BJ (cell line): ENCODE measurements at places on chromosomes 4 and X. TPM values are rescaled to one million over a fixed set of nuclear protein-coding genes. Genes with fewer than 3 reads are reported as not detected.

The SLITRK2 gene
- polyA plus RNA-seq, result not detected in 2 replicates

The MAMLD1 gene
- polyA plus RNA-seq, result 2.9 and 3.9 TPM in 2 replicates

- DNase-seq, result no peak
Observed at GRCh38 chr4:37000281-37000680, 244.3 kb upstream of the NWD2 start.

GRCh38 chr4:84582988-84583875, at the start of gene CDS1:
Gene CDS1, plus strand, starts transcription at chr4:84583127. Its CDS starts 275 bp downstream, at chr4:84583402.
- no peak for DNase-seq

GRCh38 chr4:130008461-130008860, 912.5 kb downstream of the C4orf33 start:
- no peak for DNase-seq

- no peak for DNase-seq
Observed at GRCh38 chrX:86133761-86134160, 14.5 kb upstream of the DACH2 start.

- no peak for DNase-seq
Observed at GRCh38 chr4:93835929-93836328, 7.4 kb downstream of the ATOH1 start.

- no peak for DNase-seq
Observed at GRCh38 chr4:8133897-8134563, 24.6 kb downstream of the ABLIM2 start.

The CENPVL3 gene
- polyA plus RNA-seq, result not detected in 2 replicates

GRCh38 chrX:9462456-9462855, 2.4 kb upstream of the TBL1X start:
- DNase-seq, result no peak

- DNase-seq, result no peak
Observed at GRCh38 chrX:39157796-39158195, 356.5 kb downstream of the MID1IP1 start.

- no peak for DNase-seq
Observed at GRCh38 chrX:63754136-63754859, 30.7 kb downstream of the ARHGEF9 start.

DNA sequence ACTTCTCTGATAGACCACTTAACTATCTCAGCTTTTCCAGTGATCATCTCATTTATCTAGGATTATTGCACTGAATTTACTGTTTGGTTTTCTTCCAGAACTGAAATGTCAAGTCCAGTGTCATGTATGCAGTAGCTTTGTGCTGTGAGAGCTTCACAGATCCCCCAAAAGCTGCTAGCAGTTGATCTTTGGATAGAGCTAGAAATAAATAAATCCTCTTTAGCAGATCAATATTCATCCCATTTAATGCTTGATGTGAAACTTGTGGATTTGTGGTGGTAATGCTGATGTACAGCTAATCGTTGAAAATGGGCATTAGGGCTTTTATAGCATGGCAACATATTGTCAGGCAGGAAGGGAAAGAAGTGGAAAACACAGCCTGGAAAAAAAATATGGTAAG, 509.6 kb upstream of the FAM241A start:
- no peak for DNase-seq

DNA sequence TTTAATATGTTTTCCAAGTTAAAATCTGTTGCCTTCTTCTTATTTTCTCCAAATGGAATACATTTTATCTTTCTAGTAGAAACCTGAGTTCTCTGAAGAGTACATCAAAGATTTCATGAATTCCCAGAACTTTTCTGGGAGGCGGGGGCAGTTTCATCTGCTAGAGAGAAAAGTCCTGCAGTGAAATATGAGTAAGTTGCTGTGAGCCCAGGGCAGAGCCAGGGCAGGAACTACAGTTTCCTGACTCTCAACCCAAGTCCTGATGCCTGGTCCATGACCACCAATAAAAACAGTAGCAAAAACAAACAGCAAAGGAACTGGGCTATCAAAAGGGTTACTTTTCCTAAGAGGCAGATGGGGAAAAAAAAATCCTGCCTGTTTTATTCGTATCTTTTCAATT, 239.4 kb upstream of the CTSO start:
- no peak for DNase-seq

DNA sequence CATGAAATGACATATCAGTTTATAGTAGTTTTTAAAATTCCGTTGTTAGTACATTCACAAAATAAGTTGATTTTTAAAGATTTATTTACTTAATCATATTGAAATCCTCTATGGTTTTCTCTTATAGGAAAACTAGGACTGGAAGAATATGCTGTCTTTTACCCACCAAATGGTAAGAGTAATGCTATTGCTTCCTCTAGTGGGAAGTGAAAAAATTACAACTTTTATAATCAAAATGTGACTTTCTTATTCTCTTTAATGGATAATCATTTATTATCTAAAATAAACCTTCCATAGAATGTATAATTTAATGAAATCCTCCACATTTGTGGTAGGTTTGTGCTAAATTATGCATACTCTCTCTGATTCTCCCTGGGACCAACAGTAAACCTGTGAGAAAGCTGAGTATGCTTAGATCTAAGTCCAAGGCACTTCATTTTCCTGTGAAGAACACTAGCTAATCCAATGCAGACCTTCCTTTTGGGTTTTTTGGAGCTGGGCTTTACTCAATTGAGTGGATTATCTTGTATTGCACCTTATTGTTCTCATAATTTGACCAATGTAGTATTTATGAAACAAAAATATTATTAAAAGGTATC, 136.2 kb downstream of the TBC1D19 start:
- no peak for DNase-seq

- no peak for DNase-seq
Observed at GRCh38 chrX:129932821-129933321, 26.9 kb downstream of the UTP14A start.

GRCh38 chrX:11321986-11322385, 28.8 kb downstream of the AMELX start:
- DNase-seq, result no peak

- no peak for DNase-seq
Observed at GRCh38 chr4:4284827-4285618, 4.9 kb downstream of the LYAR start.

DNA sequence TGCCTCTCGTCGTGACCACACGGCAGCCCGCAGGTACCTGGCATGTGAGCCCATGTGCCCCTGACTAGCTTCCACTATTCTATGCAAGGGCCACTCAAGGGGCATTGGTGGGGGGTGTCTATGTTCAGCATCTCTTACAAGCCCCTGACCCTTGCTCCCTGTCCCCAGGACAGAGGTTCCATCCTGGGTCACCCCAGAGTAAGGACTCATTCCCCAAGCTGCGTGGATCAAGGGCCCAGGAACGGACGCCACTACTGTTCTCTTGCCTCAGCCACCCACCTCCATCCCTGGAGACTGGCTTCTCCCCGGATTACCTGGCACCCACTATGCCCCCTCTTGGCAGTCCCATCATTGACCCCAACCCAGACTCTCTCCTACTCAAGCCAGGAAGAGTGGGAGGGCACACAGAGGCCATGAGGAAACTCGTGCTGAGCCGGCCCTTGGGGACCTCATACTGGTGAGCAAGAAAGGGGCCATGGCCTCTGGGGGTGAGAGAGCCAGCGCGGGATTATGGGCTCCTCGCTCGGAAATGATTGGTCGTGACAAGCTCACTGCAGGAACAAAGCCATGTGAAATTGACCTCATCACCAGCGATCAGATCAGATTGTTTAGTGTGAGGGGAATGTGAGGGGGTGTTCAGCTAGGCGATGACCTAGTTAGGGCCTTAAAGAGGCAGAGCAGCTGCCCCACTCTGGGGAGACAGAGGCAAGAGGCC, 50.1 kb upstream of the PJA1 start:
- DNase-seq, result no peak

DNA sequence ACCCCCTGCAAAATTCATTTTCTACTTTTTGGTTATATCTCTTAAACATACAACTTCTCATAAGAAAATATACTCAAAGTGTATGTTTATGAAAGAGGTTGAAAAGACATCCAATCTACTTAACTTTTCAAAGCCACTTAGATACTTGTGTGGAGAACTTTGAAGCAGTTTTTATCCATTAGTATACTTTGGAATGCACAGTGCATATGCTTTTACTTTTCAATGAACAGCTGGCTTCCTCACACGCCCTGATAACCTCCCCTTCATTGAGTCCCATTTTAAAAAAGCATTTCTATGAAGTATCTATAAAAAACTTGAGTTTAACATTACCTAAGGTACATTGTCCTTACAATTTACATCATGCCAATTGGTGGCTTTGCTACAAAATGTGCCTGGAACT, 73.8 kb downstream of the VEGFC start:
- DNase-seq, result no peak

DNA sequence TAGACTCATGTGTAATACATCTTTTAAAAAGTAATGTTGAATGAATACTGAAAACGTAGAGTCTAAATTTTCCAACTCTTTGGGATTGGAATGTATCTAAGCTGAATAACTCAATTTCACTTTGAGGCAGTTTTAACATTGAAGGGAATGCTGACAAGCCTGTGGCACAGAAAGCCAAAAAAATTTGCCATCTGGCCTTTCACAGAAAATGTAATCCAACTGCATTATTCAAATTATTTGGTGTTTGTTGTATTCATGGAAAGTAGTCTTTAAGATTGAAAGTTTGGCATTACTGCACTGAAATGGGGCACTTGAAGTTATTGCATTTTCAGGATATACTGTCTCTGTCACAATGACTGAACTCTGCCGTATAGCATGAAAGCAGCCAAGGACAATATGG, 186.9 kb downstream of the FRMPD4 start:
- DNase-seq, result no peak

GRCh38 chr4:68466185-68466584, 18.9 kb downstream of the TMPRSS11E start:
- peak; percentile 72 for DNase-seq

The BMX gene
- polyA plus RNA-seq, result not detected in 2 replicates

The HMGB2 gene
- 32.7 and 68.5 TPM in 2 replicates for polyA plus RNA-seq

The HOPX gene
- not detected in 2 replicates for polyA plus RNA-seq

DNA sequence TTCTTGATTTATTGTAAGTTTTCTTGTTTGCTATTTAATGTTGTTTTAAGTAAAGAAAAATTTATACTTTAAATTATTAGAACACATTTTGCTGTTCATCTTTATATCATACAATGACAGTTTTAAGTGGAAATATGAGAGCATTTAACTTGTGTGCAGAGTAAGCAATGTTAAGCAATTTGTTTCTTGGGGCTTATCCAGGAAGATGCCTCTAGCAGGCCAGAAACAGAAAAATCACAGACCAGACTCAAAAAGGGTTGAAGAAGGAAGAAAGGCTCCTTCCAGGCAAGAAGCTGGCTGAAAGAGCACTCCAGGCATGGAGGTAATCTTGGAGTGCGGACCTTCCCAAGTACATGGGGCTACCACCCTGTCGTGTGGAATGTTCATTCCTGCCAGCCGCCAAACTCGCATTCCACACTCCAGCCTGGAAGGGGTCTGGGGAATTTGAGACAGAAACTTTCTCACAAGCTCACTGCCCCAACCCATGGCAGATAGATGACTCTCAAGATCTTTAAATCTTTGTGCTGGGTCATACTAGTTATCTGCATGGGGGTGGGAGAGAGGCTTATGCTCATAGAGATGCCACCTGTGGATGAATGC, 1521.3 kb upstream of the AGA start:
- no peak for DNase-seq

GRCh38 chr4:54794579-54794978, 136.8 kb downstream of the KIT start:
- no peak for DNase-seq

- no peak for DNase-seq
Observed at GRCh38 chr4:113179996-113180395, 130.5 kb downstream of the ANK2 start.

The ZDHHC15 gene
- polyA plus RNA-seq, result not detected in 2 replicates

The CCSER1 gene
- polyA plus RNA-seq, result not detected in 2 replicates

The SLC9B1 gene
- 0.07 and 0.25 TPM in 2 replicates for polyA plus RNA-seq

- DNase-seq, result no peak
Observed at GRCh38 chr4:48361012-48361400, 19.7 kb downstream of the SLAIN2 start.

The CENPC gene
- polyA plus RNA-seq, result 3.6 and 6.4 TPM in 2 replicates

GRCh38 chr4:138327338-138327737, 85.2 kb upstream of the SLC7A11 start:
- no peak for DNase-seq

GRCh38 chr4:4858527-4859324, 739 bp upstream of the MSX1 start:
- no peak for DNase-seq

DNA sequence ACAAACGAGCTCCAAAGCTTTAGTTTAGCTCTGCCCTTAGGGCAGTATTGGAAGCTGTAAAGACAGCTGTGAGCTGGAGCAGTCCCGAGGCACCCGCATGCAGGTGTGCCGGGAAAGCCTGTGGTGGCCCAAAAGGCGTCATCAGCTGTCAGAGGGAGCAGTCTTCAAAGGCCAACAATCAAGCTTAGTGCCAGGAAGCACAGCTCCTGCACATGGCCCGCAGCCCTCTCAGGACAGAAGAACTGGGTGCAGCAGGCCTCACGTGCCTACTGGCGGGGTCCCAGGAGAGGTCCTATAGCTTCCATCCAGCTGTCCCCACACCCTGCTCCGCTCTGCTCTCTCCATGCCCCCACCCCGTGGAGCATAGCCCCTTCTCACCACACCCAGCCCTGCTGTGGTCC, 92.2 kb upstream of the TRIM2 start:
- DNase-seq, result no peak

- DNase-seq, result no peak
Observed at GRCh38 chr4:187276736-187277408, 553.2 kb upstream of the FAT1 start.

The POU3F4 gene
- not detected in 2 replicates for polyA plus RNA-seq

- DNase-seq, result no peak
Observed at GRCh38 chr4:100240008-100240407, 49.7 kb upstream of the DDIT4L start.

GRCh38 chr4:3404546-3404945, 37.2 kb upstream of the HGFAC start:
- no peak for DNase-seq

GRCh38 chr4:82809619-82810018, 11.0 kb upstream of the SCD5 start:
- no peak for DNase-seq

DNA sequence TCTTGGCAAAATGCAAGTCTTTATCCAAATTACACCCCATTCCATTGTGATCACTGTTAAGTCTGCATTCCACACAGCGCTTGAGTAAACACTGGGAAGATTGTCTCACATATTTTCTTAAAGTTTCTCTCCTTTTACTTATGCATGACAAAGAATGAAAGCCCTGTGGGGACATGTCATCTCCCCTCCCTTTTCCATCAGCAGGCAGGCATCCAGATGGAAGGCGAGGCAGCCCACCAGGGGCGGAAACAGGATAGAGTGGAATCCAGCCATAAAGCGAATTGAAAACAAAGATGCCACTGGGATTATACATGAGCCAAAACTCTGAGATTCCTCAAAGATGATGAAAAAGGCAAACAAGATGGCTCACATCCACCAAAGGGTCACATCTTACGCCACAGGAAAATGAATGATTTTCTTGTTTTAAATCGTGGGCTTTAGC, 78.2 kb downstream of the AFAP1 start:
- DNase-seq, result peak; percentile 96

DNA sequence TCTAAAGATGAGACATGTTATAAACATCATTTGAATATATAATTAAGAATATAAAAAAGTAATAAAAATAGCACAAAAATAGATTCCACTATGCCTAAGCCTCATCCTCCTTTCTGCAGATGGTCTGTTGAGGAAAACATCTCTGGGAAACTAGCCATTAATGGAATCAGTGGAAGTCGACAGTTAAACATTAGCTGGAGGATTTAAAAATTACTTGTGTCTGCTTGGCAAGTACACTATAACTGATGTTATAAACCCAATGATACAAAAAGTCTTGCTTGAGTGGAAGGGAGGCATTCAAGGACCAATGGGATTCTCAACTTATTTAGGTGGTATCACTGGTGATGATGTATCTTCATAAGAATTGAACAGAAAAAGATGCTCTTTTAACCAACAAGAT, 1598.3 kb downstream of the PCDH18 start:
- no peak for DNase-seq

GRCh38 chr4:37440501-37440900, 196.0 kb downstream of the NWD2 start:
- DNase-seq, result no peak

The F11 gene
- not detected in 2 replicates for polyA plus RNA-seq
